Activated T-helper 2 cell treated with anti-CD3 and anti-CD28 coated beads, Interferon-gamma antibody, Interleukin-2, Interleukin-4, amounts not matched to agents 10 μg/mL and 5 μg/mL and 100 μg/mL, durations not matched to agents 14 hours and 24 hours and 36 hours (primary cell): ENCODE measurements at places on chromosomes 2 and 18. TPM values are rescaled to one million over a fixed set of nuclear protein-coding genes. Genes with fewer than 3 reads are reported as not detected.

DNA sequence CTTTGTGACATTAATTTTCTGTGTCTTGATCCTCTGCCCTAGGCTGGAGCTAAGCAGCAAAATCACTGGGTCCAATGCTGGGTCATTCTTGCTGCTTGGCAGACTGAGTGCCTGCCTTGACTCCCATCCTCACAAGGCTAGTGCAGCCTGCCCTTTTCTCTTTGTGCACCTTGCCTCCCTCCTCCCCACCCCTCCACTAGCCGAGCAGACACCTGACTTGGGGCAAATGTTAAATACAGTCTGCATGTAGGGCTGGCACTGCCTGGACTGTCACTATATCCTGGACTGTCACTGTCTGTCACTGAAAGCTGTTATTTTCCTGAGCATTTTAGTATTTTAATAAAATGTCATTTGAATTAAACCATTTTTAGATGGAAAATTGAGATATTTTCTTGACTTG lies 33.4 kb downstream of the MAPRE2 start:
- peaks cover 48% of the 10 kb centered on the region for H3K36me3 ChIP-seq
- H3K27me3 ChIP-seq, result no peaks in the 10 kb centered on the region
- DNase-seq, result no peak
- no peak overlapping the region for H3K4me3 ChIP-seq
- peaks cover 10% of the 10 kb centered on the region for H3K4me1 ChIP-seq
- no peak overlapping the region for H3K27ac ChIP-seq

DNA sequence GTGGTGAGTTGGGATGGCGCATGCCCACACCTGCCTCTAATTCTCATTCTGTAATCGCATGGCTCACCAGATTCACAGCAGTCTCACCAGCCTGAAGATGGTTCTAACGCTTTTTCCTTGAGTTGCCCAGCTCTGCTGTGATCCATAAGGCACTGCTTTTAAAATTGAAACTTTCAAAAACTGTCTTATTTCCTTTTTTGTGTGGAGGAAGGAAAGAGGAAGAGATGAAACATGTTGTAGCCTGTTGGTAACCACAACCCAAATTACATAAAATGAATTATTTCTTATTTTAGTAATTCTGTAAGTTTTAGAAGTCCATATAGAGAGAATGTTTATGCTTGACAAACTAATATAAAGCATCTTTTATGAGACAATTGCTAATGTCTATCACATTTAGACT lies 165.4 kb downstream of the RBM43 start:
- DNase-seq, result no peak
- no peak overlapping the region for H3K27ac ChIP-seq
- H3K27me3 ChIP-seq, result no peaks in the 10 kb centered on the region
- no peaks in the 10 kb centered on the region for H3K36me3 ChIP-seq
- no peaks in the 10 kb centered on the region for H3K4me1 ChIP-seq

GRCh38 chr2:11807156-11808015 lies 61.0 kb downstream of the LPIN1 start:
- peaks cover 17% of the 10 kb centered on the region for H3K4me1 ChIP-seq
- DNase-seq, result no peak
- peak overlapping the region; percentile 66 for H3K27ac ChIP-seq

GRCh38 chr2:155309483-155309882 lies 611.0 kb downstream of the KCNJ3 start:
- DNase-seq, result no peak
- H3K27ac ChIP-seq, result no peak overlapping the region
- H3K4me3 ChIP-seq, result no peak overlapping the region
- H3K27me3 ChIP-seq, result no peaks in the 10 kb centered on the region
- no peaks in the 10 kb centered on the region for H3K36me3 ChIP-seq
- no peaks in the 10 kb centered on the region for H3K4me1 ChIP-seq

DNA sequence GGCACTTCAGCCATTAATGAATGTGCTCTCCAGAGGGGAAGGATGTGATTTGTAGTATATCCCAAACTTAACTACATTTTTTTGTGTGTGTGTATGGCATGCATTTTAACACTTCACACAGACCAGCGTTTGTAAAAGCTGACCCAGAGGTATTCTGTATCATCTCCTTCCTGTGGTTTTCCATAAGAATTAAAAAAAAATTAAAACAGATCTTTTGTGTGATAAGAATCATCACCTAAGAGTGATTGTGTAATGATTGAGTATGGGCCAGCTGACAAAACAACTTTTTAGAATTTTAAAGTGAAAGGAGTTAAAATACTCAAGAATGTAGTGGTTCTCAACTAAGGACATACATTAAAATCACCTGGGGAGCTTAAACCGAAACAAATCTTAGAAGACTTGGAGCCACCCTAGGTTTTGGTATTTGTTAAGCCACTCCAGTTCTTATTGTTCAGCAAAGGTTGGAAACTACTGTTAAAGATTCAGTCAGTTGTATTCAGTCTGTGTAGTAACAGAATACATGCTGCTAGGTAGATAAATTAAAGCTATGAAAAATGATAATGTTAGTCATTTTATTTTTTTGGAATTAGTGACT lies 120.1 kb downstream of the HAUS1 start:
- peaks cover 29% of the 10 kb centered on the region for H3K36me3 ChIP-seq
- peaks cover 51% of the 10 kb centered on the region for H3K4me1 ChIP-seq

- H3K27ac ChIP-seq, result no peak overlapping the region
- H3K36me3 ChIP-seq, result no peaks in the 10 kb centered on the region
- no peak for DNase-seq
- H3K27me3 ChIP-seq, result no peaks in the 10 kb centered on the region
- no peaks in the 10 kb centered on the region for H3K4me1 ChIP-seq
Measured at GRCh38 chr2:138249207-138249606, 252.4 kb upstream of the SPOPL start.

GRCh38 chr18:2394684-2395083 lies 176.6 kb downstream of the METTL4 start:
- H3K27me3 ChIP-seq, result peaks cover 6% of the 10 kb centered on the region
- H3K36me3 ChIP-seq, result no peaks in the 10 kb centered on the region
- no peak overlapping the region for H3K27ac ChIP-seq
- no peak overlapping the region for H3K4me3 ChIP-seq
- no peak for DNase-seq

GRCh38 chr18:79749251-79750191 lies 48.2 kb upstream of the KCNG2 start:
- H3K4me3 ChIP-seq, result no peak overlapping the region
- H3K36me3 ChIP-seq, result peaks cover 20% of the 10 kb centered on the region
- no peak for DNase-seq
- H3K27ac ChIP-seq, result no peak overlapping the region
- H3K4me1 ChIP-seq, result no peaks in the 10 kb centered on the region

GRCh38 chr2:101815739-101816391 lies 118.4 kb downstream of the MAP4K4 start:
- H3K27ac ChIP-seq, result no peak overlapping the region
- H3K4me3 ChIP-seq, result no peak overlapping the region
- H3K27me3 ChIP-seq, result no peaks in the 10 kb centered on the region
- peaks cover 28% of the 10 kb centered on the region for H3K4me1 ChIP-seq

GRCh38 chr18:21682371-21683051 lies 22.1 kb downstream of the ABHD3 start:
- no peaks in the 10 kb centered on the region for H3K27me3 ChIP-seq

- H3K27ac ChIP-seq, result no peak overlapping the region
- H3K36me3 ChIP-seq, result no peaks in the 10 kb centered on the region
- H3K4me1 ChIP-seq, result peaks cover 30% of the 10 kb centered on the region
- H3K4me3 ChIP-seq, result no peak overlapping the region
- no peak for DNase-seq
Measured at GRCh38 chr2:27081984-27082772, 3.8 kb downstream of the EMILIN1 start.

- H3K4me3 ChIP-seq, result no peak overlapping the region
- H3K27me3 ChIP-seq, result no peaks in the 10 kb centered on the region
- H3K27ac ChIP-seq, result no peak overlapping the region
- no peak for DNase-seq
- H3K36me3 ChIP-seq, result no peaks in the 10 kb centered on the region
Measured at GRCh38 chr2:159026170-159026569, 57.7 kb downstream of the TANC1 start.

GRCh38 chr2:37453027-37453426 lies 108.6 kb downstream of the QPCT start:
- H3K36me3 ChIP-seq, result peaks cover 3% of the 10 kb centered on the region
- peaks cover 13% of the 10 kb centered on the region for H3K4me1 ChIP-seq
- no peak overlapping the region for H3K4me3 ChIP-seq
- no peak for DNase-seq
- H3K27ac ChIP-seq, result no peak overlapping the region

DNA sequence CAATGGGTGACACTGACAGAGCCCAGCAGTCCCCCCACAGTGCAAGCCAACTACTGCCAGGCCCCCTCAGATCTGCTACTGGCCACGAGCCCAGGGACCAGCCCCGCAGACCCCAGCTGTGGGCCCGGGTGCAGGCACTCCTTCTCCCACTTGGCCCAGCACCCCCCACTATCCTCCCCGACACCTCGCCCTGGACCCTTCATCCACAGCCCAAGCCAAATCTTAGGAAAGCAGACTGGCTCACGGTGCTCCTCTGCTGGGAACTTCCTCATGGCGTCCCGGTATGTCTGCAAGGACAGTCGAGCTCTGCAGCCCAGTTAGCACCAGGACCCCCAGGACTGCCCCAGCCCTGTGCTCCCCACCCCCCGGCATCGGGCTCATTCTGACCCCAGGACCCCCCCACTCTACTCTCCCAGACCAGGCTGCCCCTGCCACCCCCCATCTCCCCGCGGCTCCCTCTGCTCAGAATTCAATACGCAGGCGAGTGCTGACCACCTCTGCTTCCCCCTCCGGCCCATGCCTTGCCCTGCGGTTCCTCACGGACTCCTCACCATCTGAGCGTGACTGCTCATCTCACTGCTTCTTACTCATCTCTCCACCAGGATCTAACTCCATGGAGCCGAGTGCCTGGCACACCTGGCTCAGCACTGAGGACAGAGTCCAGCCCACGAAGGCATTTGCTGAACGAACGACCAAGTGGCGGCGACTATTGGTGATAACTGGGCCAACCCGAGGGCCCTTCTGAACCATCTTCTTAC lies 85.7 kb downstream of the PXDN start:
- H3K4me1 ChIP-seq, result no peaks in the 10 kb centered on the region
- no peaks in the 10 kb centered on the region for H3K27me3 ChIP-seq
- no peak overlapping the region for H3K27ac ChIP-seq
- H3K36me3 ChIP-seq, result no peaks in the 10 kb centered on the region
- H3K4me3 ChIP-seq, result no peak overlapping the region

DNA sequence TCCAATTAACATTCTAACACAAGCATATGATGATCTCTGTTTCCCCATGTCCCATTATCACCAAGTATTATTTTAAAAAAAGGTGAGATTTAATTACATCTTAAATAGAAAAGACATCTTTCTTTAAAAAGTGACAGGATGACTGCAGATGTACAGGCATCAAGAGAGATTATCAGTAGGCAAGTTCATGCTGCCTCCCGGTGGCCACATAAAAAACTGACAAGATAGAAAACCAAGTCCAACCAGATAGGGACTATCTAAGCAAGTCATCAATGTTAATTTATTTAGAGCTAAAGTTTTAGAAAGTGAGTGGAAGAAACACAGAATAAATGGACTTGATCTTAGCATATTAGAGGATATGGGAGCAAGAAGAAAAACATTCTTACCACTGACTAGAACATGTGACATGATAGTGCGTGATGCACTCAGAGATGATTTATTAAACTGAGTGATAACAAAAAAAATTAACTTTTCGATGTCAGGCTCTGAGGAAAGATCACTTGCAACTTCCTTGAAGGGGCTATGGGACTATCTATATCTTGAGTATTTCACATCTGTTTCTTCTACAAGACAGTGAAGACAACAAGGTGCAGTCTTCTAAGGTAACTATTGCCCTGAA lies 5.4 kb upstream of the TDRD15 start:
- no peaks in the 10 kb centered on the region for H3K27me3 ChIP-seq
- no peak overlapping the region for H3K4me3 ChIP-seq
- no peak overlapping the region for H3K27ac ChIP-seq
- no peak for DNase-seq
- H3K4me1 ChIP-seq, result no peaks in the 10 kb centered on the region

DNA sequence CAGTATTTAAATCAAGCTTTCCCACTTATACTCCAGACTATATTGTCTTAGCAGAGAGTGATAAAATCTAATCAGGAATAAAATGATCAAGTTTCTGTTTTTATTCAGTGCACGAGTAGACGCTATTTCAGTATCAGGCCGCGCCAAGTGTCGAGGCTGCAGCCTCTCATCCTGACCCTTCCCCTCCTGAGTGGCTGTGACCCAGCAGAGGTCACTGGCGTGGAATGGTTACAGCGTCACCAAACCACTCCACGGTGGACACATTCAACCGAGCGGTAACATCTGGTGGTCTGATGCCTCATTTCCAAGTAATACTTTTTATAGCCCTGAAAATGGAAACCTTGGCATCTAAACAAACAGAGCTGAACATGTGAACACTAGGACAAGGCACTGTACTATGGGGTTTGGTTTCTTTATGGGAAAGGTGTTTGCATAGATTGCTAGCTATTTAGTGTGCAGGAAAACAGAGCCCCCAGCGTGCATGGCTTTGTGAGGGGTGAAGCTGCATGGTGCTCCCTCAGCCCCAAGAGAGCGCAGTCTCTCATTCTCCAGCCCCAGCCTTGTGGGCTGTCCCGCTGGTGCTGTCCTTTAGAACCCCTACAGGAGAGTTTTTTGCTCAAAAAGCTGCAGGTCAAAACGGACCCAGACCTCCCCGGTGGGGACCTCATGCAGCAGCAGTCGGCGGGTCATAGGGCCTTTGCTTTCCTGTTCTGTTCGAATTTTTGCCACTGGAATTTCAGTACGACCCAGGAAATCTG lies 28.4 kb downstream of the FAM228A start:
- DNase-seq, result no peak
- no peaks in the 10 kb centered on the region for H3K4me1 ChIP-seq
- H3K4me3 ChIP-seq, result no peak overlapping the region
- H3K36me3 ChIP-seq, result peaks cover 14% of the 10 kb centered on the region
- H3K27me3 ChIP-seq, result no peaks in the 10 kb centered on the region

DNA sequence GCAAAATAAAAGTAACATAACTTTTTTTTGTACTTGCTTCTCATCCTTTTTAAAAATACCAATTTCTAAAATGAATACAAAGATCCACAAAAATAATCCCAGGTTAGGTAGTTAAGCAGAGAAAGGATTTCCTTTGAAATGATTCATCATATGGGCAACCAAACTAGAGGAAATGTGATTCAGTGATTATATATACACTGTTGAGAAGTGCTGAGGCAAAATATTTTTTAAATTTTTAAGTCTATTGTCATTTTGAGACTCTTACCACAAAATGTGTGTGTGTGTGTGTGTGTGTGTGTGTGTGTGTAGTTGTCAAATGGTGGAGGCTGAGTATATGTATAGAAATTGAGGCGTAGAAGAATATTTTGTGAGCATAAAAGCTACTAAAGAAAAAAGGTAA lies 1075.3 kb downstream of the LRP1B start:
- no peak overlapping the region for H3K27ac ChIP-seq
- H3K4me3 ChIP-seq, result no peak overlapping the region
- no peaks in the 10 kb centered on the region for H3K36me3 ChIP-seq
- H3K27me3 ChIP-seq, result no peaks in the 10 kb centered on the region

TCF7L1 gene
- total RNA-seq, result 0.11 and 0.18 TPM in 2 replicates

SERPINB2 gene
- not detected in 2 replicates for total RNA-seq

SLC9A2 gene
- not detected in 2 replicates for total RNA-seq

GPR39 gene
- not detected in 2 replicates for total RNA-seq

SPATA3 gene
- not detected in 2 replicates for total RNA-seq
